HEK293T (cell line): ENCODE measurements at places on chromosomes 4 and X.

GRCh38 chrX:74343343-74344279 is 39.6 kb downstream of the ZCCHC13 start:
- DNase-seq: peak; percentile 94

DNA sequence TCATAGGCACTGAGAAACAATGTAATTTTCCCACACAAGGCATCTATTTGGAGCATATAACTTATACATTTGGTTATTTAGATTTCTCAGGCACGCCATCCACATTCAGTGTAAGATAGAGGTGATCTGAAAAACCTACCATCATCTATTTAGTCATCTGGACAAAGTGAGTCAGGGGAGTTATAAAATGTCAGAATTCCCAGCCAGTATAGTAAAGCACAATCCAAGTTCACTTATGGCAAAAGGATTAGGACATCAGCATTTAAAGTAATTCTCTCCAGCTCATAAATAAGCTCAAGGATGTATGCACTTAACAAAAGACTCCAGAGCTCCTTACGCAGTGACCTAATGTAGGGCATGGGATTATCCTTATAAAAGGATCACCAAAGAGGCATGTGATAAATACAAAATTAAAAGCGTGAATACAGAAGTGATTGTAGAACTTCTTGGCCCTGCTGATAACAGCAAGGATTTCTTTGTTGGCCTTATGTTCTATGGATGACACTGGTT is 65.3 kb upstream of the DCLK2 start:
- DNase-seq: no peak

- no peak for DNase-seq
Observed at GRCh38 chr4:142358656-142359055, 487.4 kb downstream of the INPP4B start.

DNA sequence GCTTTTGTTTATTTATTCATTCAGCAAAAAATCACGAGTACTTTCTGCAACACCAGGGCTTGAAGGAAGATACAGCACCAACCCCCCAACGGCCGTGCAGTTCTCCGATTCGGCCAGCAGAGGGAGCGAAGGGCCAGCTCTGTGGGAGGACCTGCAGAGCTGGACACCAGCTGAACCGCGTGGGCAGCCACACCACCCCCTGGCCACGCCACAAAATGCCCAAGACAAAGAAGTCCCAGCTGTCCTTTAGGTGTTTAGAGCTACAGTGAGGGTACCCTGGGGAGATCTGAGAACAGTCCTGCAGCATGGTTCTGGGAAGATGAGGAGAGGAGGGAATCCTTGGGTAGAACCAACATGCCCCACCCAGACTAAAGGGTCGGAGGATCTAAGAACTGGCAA is 83.1 kb downstream of the RELL1 start:
- DNase-seq: peak; percentile 74

- DNase-seq: no peak
Observed at GRCh38 chr4:78529569-78530209, 21.9 kb upstream of the ANXA3 start.

- no peak for DNase-seq
Observed at GRCh38 chr4:121648516-121648915, 48.3 kb downstream of the ANXA5 start.

- no peak for DNase-seq
Observed at GRCh38 chrX:46576458-46576857, 2.9 kb downstream of the CHST7 start.

GRCh38 chr4:67885762-67886161 is 2.0 kb upstream of the TMPRSS11D start:
- DNase-seq: no peak

DNA sequence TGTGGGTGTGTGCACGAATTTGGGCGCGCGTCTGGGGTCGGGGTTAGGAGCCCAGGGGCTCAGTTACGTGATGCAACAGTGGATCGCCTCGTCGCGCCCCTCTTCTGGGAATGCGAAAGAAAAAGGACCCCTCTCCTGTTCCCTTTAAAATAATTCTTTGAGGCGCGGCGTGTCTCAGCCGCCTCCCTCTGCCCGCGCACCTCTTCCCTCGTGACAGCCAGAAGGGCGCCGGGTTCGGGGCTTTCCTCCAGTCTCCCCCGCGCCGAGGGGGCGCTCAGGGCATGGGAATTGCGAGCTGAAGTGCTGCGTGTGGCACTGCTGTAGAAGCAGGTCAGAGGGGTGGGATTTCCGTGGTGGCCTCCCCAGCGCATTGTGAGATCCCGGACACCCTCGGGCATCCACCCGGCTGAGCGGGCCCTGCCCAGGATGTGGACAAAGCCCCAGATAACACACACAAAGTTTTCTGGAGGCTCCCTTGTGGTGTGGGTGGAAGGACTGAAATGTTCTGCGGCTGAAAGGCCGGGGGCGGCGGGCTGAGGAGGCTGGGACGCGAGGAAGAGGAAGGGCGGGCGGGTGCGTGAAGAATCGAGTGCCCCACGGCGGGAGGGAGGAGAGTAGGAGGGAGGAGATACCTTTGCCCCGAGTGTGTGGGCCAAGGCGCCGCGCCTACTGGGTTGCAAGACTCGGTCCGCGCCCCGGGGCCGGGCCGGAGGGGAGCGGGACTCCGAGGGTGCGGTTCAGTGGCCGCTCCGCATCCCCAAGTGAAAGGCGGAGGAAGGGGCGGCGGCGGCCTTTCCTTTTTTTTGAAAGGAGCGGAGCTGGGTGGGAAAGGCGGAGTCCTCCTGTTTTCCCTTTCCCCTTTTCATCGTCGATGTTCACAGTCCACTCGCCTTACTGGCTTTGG is 752 bp downstream of the SEPTIN11 start:
- peak; percentile 34 for DNase-seq

DNA sequence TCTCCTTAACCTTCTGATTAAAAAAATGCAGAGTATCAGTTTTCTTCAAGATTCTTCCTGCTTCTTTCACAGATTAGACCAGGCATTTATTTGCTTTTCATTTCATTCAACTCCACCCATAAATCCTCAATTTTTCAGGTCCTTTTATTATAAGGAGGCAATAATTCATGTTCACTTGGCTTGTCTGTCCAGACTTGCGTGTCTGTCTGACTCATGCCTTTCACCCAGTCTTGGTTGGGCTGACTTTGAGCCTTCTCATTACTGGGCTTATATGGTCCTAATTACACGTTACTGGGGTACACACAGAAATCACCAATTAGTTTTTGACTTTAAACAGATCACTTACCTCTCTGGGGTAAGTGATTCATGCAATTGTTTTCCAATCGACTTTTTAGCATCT is 48.8 kb upstream of the GALNT7 start:
- DNase-seq: no peak

- DNase-seq: no peak
Observed at GRCh38 chr4:87657525-87657924, 7.4 kb downstream of the DMP1 start.

- DNase-seq: no peak
Observed at GRCh38 chr4:98557194-98557892, 101.1 kb downstream of the TSPAN5 start.

DNA sequence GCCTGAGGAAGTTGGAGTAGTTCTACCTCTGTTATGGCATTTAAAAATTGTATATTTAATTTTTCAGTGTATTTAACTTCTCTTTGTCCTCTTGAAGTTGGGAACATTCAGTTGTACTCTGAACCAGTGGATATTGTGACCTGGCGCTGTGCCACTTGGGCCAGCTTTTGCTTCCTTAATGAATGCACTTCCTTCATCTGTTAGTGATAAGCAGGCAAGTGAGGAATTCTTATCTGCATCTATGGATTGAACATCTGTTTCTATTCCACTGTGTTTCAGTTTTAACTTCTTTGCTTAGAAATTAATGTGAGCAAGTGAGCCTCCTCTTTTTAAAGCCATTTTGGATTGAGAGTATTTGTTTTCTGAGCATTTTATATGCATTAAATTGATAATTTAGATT is 128.3 kb downstream of the UCHL1 start:
- no peak for DNase-seq

- no peak for DNase-seq
Observed at GRCh38 chr4:57363346-57363745, 253.2 kb upstream of the IGFBP7 start.

DNA sequence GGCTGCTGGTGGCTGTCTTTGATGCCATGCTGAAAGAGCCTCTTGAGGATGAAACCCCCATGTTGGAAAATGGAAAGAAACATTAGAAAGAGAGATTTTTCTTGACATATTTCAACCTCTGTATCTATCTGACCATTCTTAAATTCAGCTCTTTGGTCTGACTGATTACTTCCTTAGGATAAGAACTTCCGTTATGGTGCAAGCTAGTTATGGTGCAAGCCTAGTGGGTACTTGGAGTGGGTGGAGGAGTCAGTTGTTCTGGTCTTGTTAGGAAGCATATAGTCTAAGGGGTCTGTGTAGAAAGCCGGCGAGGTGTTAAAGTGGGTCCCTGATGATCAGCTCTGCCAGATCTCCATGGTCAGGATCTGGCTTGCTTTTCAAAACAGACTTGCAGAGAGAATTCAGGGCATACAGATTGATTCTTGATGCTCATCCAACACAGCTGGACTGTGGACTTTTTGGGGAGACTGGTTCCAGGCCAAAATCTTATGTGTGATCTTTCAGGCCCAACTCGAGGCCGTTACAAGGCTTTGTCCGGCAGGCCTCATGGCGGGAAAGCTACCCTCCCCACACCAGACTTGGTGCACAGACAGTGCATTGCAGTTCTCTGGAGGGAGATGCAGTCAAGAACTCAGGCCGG is 82.8 kb upstream of the BOD1L1 start:
- DNase-seq: no peak

GRCh38 chr4:74038086-74038424 is 434 bp downstream of the CXCL3 start:
- DNase-seq: no peak

DNA sequence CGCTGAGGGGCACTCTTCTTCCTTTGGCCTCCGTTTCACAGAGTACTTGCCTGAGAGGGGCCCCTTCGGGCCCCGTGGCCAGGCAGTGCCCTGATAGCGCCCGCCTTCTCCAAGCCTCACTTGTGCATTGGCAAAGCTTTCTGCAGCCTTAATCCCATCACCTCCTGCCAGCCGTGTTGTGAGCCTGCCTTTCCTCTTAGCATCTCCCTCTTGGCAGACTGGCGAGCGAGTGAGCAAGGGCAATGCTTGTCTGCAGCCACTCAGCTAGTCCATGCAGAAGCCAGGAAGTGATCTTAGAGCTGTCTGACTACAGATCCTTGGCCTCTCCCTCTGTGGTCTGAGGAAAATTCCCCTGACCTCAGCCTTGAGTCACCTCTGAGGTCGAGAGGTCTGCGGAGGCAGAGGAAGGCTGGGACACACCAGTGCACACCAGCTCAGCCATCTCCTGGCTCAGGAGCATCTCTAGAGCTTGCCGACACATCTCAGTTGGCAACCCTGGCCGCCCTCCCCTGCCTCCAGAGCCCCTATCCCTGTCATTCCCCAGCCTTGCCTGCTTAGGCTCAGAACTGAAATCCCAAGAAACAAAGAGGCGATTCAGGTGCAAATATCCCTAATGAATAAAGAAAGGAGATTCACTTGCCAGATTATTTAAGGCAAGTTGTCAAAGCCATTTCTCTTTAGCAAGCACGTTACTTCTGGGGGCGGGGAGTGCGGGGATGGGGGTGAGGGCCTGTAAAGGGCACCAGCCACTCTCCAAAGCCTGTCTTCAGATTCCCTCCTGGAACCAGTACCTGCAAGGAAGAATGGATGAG is 143.5 kb upstream of the MAMLD1 start:
- no peak for DNase-seq

GRCh38 chr4:57095245-57095644 is 14.9 kb downstream of the IGFBP7 start:
- DNase-seq: no peak

GRCh38 chr4:161186012-161186411 is 977.8 kb downstream of the FSTL5 start:
- DNase-seq: no peak

GRCh38 chr4:119059221-119059620 is 76.4 kb upstream of the MYOZ2 start:
- no peak for DNase-seq

DNA sequence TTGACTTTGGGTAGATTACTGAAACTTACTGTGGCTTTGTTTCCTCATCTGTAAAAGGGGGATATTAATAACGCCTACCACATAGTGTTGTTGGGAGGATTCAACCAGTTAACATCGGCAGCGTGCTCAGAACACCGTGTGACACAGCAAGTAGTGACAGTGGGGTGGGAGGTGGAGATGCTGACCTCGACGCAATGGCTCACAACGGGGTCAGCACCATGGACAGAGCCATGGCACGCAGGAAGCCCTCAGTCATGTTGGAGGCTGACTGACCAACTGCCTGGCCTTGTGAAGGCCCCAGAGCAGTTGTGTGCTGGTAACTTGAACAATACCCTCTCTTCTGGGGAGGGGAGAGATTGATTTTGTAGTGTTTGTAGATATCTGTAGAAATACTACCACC is 93.2 kb downstream of the WFS1 start:
- peak; percentile 51 for DNase-seq

DNA sequence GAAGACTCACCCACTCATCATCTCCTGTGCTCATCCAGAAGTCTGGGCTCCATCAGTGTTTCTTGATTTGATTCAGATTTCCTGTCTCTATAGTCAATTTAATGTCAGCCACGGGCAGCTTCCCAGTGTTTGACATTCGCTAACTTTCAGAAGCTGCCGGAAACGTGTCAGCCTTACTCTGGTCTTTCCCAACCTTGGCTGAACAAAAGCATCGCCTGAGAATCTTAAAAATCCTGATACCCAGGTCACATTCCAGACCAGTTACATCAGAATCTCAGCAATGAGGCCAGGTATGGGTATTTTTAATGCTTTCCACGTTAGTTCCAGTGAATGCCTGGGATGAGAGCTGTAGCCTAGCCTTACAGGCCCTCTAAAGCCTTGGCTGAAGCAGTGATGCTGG is 233.8 kb downstream of the FRMPD4 start:
- no peak for DNase-seq

- no peak for DNase-seq
Observed at GRCh38 chr4:25842229-25842845, 20.5 kb downstream of the SEL1L3 start.

DNA sequence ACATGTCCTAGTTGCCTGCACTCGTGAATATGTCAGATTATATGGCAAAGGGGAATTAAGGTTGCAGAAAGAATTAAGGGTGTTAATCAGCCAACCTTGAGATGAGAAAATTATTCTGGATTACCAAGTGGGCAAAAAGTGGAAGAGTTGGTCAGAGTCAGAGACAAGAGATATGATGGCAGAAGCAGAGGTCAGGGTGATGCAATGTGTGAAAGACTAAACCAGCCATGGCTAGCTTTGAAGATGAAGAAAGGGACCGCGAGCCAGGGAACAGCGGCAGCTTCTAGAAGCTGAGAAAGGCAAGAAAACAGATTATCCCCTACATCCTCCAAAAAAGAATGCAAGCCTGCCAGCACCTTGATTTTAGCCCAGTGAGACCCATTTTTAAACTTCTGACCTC is 385.6 kb downstream of the HNRNPD start:
- DNase-seq: no peak

DNA sequence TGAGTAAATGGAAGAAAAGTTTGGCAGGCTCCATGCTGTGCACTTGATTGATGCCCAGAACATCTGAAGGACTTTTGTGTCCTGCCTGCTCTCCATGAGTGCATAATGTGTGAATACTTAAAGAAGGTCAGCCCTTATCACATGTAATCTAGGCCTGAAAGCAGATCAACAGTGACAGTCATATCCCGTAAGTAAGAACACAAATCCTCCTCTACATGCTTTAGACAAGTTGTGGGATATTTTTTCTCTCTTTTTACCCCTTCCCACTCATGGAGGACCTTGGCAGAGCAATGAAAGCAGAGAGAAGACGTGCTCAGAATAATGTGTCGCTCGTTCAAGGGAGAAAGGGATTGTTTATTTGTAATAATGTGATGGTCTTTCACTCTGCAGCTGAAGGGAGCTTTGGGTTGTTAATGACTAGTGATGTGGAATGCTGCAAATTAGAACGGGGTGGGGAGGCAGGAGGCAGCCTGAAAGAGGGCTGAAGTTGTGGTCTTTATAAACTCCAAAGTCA is 286.6 kb downstream of the BMPR1B start:
- DNase-seq: peak; percentile 48
